Bronchial smooth muscle cell (primary cell): ENCODE measurements at places on chromosomes 12 and 14. TPM values are rescaled to one million over a fixed set of nuclear protein-coding genes. Genes with fewer than 3 reads are reported as not detected.

The P2RX7 gene
- total RNA-seq: 0.47 and 0.77 TPM in 2 replicates

The ASCL1 gene
- total RNA-seq: not detected in 2 replicates

The PPP1R36 gene
- total RNA-seq: 0.69 and 0.79 TPM in 2 replicates

The TMEM106C gene
- total RNA-seq: 34.8 and 63.4 TPM in 2 replicates

The POTEM gene
- not detected in 2 replicates for total RNA-seq

The RTL1 gene
- under 0.01 TPM in 1 of 2 replicates, not detected in the other for total RNA-seq

The TAPBPL gene
- 11.0 and 15.4 TPM in 2 replicates for total RNA-seq
